ENCODE measurements at places on chromosomes 7 and 10.

GRCh38 chr7:23462846-23463245 lies 7.4 kb downstream of the IGF2BP3 start:
- DNase-seq = no peak

DNA sequence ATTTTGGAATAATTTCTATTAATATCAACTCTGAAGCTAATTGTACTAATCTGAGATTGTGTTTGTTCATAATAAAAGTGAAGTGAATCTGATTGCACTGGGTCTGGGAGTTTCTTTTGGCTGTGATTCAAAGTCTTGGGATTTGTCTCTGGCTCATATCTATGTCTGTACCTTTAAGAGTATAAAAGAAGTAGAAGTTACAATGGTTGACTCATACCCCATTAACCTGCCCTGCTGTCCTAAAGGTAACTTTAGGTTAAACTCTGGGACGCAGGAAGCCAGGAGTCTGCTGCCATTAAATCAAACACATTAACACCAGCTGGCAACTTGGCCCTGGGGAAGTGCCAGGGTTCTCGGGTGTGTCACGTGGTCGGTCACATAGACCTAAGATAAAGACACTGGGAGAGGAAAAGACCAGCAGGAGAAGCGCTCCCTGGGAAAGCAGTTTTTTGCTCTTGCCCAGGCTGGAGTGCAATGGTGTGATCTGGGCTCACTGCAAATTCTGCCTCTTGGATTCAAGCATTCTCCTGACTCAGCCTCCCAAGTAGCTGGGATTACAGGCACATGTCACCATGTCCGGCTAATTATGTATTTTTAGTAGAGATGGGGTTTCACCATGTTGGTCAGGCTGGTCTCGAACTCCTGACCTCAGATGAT lies 17.8 kb downstream of the SCD start:
- no peak for DNase-seq

- DNase-seq = no peak
These were observed 26.5 kb downstream of the KNDC1 start for GRCh38 chr10:133186416-133187090.

DNA sequence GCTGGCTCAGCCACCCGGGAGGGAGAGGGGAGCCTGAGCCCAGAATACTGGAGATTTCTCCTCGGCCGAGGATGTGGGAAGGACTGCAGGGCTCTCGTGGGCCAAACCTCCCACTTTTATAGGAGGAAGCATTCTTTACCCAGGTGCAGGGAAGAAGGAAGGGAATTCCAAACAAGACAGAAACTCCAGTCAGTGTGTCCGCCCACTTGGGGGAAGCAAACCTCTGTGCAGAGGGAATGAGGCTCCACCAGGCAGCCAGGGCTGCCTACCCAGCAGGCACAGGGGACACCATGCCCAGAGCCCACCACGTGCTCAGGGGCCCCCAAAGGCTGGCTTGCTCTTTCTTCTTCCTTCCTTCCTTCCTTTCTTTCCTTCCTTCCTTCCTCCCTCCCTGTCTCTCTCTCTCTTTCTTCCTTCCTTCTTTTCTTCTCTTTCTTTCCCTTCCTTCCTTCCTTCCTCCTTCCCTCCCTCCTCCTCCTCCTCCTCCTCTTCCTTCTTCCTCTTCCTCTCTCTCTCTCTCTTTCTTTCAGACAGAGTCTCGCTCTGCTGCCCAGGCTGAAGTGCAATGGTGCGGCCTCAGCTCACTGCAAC lies 15.4 kb upstream of the FZD9 start:
- no peak for DNase-seq

DNA sequence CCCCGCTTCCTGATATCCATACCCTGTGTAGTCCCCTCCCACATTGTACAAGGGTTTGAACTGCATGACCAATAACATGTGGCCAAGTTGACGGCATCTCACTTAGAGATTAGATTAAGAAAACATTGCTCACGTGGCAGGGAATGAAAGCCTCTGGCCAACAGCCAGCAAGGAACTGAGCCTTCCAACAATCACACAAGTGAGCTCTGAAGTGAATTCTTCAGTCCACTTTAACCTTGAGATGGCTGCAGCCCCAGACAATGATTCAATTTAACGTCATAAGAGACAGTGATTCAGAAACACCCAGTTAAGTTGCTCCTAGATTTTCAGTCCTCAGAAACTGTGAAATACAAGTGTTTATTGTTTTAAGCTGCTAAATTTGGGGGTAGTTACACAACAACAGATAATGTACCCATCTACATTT lies 165.9 kb upstream of the PLXNA4 start:
- no peak for DNase-seq

All from CD4-positive, alpha-beta T cell treated with Interleukin-6 at 100 ng/mL for 8 hours (primary cell).